ENCODE measurements at places on chromosomes 16 and 17.

- no peak for DNase-seq
Measured at GRCh38 chr17:43658900-43659299, 2.8 kb downstream of the MEOX1 start.

DNA sequence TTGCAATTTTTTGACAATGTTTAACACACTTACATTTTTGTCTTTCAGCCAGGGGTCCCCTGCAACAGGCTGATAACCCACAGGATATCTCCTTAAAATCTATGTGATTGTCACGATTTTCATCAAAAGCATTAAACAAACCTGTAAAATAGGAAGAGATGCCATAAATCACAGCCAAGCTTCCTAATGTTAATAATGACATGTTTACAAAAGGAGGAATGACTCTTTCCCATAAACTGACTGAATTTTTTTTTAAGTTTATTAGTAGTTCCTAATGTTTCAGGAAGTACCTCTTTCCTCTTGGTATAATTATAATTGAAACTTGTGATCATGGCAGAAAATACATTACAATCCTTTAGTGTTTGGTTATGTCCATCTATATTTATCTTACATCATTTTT is 119.6 kb downstream of the CA4 start:
- DNase-seq = no peak

- DNase-seq = no peak
Measured at GRCh38 chr16:29958756-29959155, 3.1 kb upstream of the TMEM219 start.

DNA sequence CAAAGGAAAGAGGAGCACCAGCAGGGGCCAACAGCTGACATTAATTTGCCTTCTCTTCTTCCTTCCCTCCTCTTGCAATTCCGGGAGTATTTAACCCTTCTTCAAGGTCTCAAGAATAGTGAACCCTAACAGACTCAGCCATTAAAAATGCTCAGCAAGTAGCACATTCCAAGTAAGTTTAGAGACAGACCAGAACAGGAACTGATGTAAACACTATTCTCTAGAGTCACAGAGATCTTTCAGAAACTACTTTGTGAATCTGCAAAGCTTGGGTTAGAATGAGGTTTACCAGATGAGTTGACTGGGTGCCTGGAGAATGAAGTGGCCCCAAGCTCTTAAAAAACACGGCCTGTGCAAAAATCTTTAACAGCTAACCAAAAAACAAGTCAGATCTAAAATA is 50.9 kb downstream of the TEX2 start:
- DNase-seq = no peak

DNA sequence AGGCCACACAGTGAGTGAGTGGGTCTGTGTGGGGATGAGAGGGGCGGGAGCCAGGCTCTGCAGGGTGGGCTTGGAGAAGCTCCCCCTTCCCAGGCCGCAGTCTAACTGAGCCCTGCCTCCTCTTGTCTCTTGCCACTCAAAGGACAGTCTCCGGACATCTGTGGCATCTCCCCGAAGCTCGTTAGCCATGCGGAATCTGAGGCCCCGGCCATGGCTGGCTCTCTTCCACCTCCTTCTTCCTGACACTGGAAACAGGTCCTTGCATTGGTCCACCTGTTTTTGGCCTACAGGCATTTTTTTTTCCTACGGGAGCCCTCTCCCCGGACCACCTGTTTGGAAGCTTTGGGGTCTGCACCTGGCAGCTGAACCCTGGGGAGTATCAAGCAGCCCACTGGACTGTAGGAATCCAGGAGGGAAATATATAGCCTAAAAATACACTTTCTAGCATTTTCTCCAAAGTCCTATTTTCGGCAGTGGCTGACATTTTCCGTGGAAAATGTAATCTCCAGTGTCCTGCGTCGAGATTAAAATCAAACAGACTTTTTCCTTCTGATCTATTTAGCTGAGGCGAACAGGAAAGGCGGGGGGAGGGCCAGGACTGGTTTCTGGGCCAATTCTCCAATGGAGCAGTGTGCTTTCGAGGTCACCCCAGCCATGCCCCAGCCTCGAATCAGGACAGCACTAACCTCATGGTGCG is 9.1 kb downstream of the ATP2A3 start:
- no peak for DNase-seq

DNA sequence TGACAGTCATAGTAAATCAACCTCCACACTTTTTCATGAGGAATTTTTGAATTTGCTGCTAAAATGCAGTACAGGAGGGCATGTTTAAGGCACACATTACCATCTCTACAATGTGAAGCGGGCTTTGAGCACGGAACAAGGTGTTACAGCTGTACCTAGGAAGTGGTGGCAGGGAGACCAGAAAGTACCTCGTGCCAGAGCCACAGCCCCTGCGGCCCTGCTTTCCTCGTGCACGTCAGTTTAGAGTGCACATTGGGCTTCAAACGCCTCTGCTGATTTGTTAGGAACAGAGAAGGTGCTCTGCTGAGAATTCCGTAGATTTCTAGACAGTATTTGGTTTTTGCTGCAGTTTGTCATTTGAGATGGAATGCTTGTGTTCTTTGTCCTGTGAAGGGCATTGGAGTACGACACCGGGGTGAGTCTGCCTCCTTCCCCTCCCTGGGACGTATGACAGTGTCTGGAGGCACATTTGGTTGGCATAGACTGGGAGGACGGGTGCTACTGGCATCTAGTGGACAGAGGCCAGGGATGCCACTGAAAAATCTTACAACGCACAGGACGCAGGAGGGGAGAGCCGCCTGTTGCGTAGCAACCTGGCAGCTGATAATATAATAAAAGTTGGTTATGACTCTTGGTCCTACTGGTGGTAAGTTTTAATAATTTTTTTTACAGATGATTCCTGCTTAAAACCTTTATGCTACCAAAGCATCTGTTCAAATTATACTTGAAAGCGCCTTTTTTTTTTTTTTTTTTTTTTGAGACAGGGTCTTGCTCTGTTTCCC is 9.1 kb downstream of the FOXK2 start:
- no peak for DNase-seq

DNA sequence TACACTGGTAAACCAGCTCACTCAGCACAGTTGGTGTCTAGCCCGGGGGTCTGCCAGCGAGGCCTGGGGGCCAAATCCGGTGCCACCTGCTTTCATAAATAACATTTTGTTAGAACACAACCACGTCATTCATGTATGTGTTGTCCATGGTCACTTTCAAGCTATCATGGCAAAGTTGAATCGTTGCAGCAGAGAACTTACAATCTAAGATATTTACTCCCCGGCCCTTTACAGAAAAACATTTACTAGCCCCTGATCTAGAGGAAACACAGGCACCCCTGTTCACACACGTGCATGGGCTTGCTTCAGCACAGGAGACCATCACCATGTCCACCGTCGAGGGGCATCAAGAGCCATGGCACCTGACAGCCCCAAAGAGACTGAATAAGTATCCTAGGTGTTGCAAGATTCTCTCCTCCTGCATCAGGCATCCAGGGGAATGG is 111.4 kb upstream of the DNAH9 start:
- DNase-seq = no peak

GRCh38 chr16:473046-474043 is 47.9 kb downstream of the RAB11FIP3 start:
- no peak for DNase-seq

DNA sequence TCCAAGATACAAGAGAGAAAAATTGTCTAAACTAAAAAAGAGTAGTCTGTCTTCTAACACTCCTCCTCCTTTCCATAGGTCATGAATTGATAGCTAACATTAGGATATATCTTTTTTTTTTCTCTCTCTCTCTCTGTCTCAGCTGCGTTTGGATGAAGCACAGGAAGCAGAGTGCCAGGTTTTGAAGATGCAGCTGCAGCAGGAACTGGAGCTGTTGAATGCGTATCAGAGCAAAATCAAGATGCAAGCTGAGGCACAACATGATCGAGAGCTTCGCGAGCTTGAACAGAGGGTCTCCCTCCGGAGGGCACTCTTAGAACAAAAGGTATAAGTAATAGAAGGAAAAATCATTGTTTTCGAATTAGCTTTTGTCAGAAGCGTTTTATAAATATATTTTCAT is 32.9 kb downstream of the ABHD15 start:
- no peak for DNase-seq

DNA sequence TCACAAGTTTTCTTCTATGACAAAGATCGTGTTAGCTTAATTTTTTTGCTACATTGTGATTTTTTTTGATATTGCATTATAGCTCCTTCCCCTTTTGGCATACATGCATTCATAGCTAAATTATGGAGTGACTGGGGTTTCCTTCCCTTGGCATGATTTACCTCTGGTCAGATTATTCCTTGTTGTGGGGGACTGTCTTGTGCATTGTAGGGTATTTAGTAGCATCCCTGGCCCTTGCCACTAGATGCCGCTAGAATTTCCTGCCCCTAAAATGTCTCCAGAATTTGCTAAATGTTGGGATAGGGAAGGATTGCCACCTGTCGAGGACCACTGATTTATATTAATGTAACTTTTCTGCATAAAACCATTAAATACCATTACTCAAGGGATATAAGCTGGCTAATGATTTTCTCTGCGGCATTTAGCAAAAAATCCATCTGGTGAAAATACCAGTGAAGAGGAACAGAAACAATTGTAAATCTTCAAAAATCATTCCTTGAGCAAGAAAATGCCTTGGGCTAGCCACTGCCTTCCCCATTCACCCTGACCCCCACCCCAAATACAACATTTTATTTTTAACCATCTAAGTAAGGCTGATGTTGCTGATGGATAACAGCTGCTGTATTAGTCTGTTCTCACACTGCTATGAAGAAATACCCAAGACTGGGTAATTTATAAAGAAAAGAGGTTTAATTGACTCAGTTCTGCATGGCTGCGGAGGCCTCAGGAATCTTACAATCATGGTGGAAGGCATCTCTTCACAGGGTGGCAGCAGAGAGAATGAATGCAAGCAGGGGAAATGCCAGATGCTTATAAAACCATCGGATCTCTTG is 195.2 kb downstream of the MAP2K6 start:
- DNase-seq = no peak

GRCh38 chr17:76726776-76727718 is at the start of gene METTL23:
METTL23 (plus strand) TSS chr17:76726839; CDS start chr17:76729711, 2,872 bp downstream.
- peak; percentile 57 for DNase-seq

- DNase-seq = no peak
Measured at GRCh38 chr17:49742166-49742638, 21.7 kb downstream of the FAM117A start.

- no peak for DNase-seq
Measured at GRCh38 chr16:63530974-63531373, 1494.7 kb upstream of the CDH8 start.

DNA sequence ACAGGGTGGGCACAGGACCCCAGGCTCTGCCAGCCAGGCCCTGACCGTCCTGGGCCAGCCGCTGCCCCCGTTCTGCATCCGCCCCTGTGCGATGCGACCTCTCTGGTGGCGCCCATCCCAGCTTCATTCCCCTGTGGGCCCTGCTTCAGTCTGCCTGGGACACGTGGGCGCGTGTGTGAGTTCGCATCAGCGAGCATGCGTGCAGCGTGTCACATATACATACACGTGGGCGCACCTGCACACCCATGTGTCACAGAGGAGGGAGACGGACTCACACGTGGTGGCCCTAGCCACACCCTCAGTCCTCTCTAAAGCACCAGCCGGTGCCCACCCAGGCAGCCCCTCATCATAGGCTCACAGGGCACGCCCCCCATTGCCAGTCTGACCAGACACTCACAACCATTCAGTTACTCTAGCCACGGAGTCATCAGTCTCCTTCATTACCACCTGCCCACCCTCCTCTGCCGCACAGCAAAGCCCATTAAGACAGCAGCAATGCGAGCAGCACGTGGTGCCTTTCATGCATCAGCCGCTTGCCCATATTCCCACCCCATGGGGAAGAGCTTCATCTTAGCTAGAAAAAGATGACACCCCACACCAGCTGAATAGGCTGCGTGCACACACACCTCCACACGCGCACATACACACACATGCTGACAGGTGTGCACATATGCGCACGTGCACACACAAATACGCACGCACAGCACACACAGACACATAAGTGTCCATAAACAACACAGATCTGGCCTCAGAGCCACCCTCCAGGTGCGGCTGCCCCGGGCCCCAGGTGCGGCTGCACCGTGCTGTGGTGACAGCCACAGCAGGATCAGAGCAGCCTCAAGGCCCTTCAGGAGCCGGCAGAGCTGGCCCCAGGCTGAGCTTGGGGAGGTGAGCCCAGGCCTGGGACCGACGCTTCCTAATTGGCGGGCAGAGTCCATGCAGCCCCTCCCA is 9.5 kb upstream of the CDH15 start:
- no peak for DNase-seq

DNA sequence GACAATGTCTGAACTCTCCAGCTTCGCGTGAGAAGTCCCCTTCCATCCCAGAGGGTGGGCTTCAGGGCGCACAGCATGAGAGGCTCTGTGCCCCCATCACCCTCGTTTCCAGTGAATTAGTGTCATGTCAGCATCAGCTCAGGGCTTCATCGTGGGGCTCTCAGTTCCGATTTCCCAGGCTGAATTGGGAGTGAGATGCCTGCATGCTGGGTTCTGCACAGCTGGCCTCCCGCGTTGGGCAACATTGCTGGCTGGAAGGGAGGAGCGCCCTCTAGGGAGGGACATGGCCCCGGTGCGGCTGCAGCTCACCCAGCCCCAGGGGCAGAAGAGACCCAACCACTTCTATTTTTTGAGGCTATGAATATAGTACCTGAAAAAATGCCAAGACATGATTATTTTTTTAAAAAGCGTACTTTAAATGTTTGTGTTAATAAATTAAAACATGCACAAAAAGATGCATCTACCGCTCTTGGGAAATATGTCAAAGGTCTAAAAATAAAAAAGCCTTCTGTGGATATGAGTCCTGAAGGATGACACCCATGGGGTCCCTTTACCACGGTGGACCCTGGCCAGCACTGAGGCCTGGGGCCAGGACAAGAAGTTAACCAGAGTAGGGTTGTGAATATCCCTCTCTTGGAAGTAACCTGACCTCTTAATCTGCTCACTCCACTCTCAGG is 10.5 kb upstream of the ITGAD start:
- peak; percentile 31 for DNase-seq

DNA sequence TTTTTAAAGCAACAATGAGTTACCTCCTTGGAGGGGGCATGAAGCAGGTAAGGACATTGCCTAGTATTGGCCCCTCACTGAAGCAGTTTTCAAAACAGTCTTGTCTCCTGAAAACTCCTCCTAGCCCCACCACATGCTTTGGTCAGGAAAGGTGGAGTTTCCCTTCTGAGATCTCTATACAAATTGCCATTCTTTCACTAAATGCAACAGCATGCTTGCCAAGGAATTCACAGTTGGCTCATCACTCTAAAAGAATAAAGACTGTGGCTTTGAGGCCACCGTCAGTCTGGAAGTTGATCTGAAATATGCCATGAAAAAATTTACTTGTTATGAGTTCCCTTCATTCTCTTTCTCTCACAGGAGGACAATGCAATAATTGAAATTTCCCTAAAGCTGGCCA is 4.2 kb downstream of the TTC19 start:
- DNase-seq = no peak

- DNase-seq = no peak
Measured at GRCh38 chr17:17928398-17929287, 43.6 kb downstream of the TOM1L2 start.

GRCh38 chr16:83606486-83607030 is 201.2 kb upstream of the HSBP1 start:
- no peak for DNase-seq

DNA sequence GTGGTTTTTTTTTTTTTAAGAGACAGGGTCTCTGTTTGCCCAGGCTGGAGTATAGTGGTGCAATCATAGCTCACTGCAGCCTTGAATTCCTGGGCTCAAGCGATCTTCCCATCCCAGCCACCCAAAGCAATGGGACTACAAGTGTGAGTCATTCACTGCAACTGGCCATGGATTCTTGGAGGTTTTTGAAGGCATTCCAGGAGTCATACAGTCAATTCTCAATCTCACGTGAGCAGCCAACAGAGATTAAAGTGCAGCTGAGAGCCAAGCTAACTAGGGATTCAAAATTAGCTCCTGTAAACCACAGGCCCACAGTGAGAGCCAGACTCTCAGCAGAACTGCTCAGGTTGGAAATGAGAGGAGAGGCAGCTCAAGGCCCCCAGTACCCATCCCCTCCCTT is 30.2 kb downstream of the XPO6 start:
- no peak for DNase-seq
